ENCODE measurements at places on chromosomes 7 and 10.

DNA sequence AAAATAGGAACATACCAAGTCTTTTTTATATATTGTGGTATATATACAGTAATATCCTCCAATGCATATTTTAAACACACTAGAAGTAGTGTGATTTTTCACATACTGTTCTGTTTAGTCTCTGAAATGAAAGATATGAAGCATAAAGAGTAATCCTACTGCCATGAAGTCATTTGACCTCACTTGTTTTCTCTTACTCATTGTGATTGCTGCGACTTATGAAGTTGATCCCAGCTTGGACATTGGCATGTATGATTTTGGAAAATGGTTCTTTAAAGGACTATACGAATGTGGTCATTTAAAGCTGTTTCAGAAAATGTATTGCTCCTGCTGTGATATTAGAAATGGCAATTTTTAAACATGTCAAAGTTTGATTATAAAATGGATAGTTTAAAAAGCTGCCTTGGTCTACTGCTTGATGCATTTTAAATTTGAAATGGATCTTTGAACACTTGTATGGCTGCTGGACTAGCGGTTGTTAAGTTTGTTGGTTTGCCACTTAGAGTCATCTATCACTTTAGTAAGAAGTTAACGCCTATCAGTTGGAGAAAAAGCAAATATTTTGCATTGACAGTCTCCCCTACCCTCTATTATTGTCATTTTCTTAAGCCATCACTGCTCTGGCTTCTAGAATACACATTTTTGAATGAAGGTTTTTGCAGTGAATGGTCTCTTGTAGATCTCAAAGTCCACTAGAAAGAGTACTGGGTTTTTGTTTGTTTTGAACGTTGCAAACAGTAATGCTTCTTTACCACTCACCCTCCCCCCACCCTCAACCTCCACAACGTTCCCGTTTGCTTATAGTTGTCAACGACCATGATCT is 881 bp upstream of the PCGF5 start:
- no peak for DNase-seq

DNA sequence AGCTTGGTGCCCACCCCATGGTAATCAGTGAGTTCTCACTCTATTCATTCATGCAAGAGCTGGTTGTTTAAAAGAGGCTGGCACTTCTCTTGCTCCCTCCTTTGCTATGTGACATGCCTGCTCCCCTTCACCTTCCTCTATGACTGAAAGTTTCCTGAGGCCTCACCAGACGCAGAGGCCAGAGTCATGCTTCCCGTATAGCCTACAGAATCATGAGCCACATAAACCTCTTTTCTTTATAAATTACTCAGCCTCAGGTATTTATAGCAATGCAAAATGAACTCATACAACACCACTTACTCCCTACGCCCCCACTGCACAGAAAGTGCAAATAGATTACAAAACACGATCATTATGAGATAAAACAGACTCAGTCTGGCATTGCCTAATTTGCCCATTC is 39.0 kb downstream of the SEC61G start:
- no peak for DNase-seq

- DNase-seq, result no peak
These were observed 18.5 kb upstream of the GPAM start for GRCh38 chr10:112202076-112202475.

GRCh38 chr7:79828866-79829265 is 305.8 kb upstream of the GNAI1 start:
- DNase-seq, result no peak

GRCh38 chr10:614790-615582 is 74.5 kb downstream of the DIP2C start:
- no peak for DNase-seq

GRCh38 chr10:11906714-11907113 is 83.6 kb downstream of the PROSER2 start:
- no peak for DNase-seq
